NCI-H2029 treated with DMSO at 0.1 percent for 48 hours (cell line): ENCODE measurements at places on chromosomes 4 and X.

DNA sequence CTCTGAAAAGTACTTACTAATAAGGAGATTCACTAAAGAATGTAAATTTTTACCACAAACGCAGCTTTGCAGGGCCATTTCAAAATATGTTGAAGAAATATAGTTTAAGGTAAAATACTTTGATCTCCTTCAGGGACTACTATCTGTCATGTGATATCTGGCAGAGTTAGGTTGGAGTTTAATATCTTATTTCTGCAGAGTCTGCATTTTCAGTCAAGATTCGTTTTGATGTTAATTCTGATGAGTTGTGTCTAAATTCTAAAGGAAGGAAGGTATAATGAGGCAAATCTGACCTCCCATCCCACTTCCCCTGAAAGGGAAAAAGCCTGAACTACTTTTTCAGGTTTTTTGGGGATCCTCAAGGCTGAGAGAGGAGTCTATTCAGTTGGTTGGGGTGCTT, 123.9 kb upstream of the TECRL start:
- DNase-seq, result no peak

- DNase-seq, result no peak
These were observed 12.4 kb upstream of the FRYL start for GRCh38 chr4:48792348-48793006.

GRCh38 chrX:152412105-152412504, 39.0 kb downstream of the GABRA3 start:
- DNase-seq, result no peak

DNA sequence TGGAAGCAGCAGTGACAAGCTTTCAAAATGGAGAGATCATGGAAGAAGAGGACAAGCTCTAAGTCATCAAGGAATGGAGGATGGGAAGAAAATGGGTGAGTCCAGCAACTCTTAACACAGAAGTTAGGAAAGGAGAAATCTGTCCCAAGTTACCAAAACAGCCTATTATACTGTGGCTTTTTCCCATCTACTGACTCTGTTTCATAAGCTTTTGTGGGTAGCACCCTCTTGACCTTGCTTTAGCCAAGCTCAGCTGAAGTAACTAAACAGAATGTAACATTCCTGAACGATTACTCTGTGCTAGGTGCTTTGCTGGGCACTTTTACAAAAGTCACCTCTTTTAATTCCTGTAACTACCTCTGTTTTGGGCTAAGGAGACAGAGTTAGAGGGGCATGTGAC, 54.9 kb downstream of the MAP7D2 start:
- no peak for DNase-seq

GRCh38 chrX:118666521-118666920, 60.9 kb upstream of the IL13RA1 start:
- DNase-seq, result no peak

- DNase-seq, result no peak
These were observed 275.2 kb upstream of the AGA start for GRCh38 chr4:177717407-177717806.

GRCh38 chr4:100340512-100341485, 150.5 kb upstream of the DDIT4L start:
- DNase-seq, result no peak

- no peak for DNase-seq
These were observed 34.8 kb downstream of the PJA1 start for GRCh38 chrX:69130439-69130838.

- no peak for DNase-seq
These were observed 85.5 kb downstream of the BCOR start for GRCh38 chrX:40012039-40012867.

GRCh38 chrX:39828971-39829370, 268.8 kb downstream of the BCOR start:
- no peak for DNase-seq

GRCh38 chr4:86822136-86822535, 27.0 kb downstream of the SLC10A6 start:
- no peak for DNase-seq

- DNase-seq, result no peak
These were observed 105.6 kb downstream of the SLC4A4 start for GRCh38 chr4:71444395-71444794.

DNA sequence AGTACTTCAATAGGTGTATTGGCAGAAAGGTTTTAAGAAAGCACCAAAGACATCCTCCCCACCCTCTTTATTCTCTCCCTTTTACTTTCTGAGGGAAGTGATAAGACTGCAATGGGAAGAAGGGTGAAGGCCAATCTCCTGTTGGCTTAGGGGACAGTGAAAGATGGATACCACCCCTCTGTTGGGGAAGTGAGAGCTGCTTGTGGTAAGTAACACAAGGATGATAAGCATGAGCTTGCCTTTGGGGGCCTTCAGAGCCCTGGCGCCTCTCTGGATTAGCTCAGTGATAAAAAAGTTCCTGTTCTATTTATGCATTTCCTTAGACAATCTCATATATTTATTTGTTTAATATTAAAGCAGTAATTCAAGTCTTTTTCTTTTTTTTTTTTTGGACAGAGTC, 5.2 kb upstream of the KLF8 start:
- DNase-seq, result no peak

DNA sequence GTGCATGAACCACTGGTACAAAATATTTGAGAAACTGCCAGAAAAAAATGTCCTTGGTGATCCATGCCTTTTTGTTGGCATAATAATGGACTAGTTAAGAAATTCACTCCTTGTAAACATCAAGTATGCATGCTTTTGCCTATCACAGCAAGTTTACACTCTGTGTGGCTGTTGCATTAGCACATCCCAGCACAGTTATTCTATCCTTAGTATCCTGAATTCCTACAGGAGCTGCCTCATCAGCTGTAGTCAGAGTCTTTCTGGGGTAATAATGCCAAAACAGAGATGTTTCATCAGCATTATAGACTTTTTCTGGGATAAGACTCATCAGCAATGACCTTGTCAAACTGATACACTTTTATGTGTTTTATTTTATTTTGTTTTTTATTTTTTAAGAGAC, 82.8 kb downstream of the CHIC2 start:
- DNase-seq, result no peak

DNA sequence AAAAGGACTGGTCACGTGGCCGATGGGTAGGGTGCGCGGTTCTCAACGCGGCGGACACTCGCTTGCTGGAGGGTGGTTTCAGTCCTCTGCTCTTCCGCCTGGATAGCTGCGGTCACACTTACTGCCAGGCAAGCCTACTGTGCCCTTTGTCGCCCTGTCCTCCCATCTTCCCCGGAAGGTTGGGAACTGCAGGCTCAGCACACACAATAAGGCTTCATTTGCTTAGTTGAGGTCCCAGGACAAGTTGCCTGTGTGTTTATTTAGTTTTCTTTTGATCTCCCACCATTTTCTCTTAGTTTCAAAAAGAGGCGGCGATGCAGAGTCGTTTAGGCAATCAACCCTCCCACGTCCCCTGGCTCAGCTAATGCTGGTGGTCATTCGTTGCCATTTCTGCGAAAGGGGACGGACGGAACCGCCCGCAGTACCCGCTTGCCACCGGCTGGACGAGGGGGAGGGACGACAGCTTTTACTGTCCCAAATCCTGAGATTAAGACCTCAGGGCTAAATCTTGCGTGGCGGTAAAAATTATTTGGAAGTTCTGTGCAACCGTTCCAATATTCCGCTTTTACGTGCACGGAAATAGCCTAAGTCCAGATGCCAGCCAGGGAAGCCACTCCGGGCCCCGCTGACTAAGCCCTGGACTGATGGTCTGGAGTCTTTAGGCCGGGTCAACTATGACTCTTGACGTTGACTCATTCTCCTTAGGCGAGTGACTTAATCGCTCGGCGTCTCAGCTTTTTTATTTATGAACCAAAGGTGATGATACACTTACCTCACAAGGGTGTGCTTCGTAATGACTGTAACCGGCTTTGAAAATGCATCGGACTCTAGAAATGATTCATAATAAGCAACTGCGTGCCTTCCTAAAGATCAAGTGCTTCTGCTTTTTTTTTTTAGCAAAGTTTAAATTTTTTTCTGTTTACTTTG, 671 bp upstream of the EIF4E start:
- no peak for DNase-seq

GRCh38 chr4:123300222-123301039, 96.2 kb upstream of the SPRY1 start:
- DNase-seq, result no peak

DNA sequence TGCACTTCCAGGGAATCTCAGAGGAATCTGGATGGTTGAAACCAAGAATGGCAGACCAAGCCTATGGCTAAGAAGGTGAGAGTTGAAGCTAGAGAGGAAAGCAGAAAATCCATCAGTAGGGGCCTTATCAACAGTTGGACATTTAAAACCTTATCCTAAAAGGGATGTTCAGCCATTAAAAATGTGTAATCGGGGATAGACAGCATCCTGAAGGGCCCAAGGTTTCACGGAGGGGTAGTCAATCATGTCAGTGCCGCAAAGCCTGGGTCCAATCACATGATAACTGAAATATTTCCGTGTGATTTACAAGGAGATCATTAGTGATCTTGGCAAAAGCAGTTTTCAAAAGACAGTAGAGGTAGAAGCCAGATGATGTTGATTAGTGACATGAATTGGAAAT, 61.9 kb upstream of the ELOVL6 start:
- no peak for DNase-seq

GRCh38 chrX:53481816-53482465, 47.8 kb upstream of the HSD17B10 start:
- no peak for DNase-seq

GRCh38 chrX:69126642-69127041, 38.6 kb downstream of the PJA1 start:
- DNase-seq, result no peak

- peak; percentile 0 for DNase-seq
These were observed 75.8 kb downstream of the NUDT11 start for GRCh38 chrX:51420610-51421009.

DNA sequence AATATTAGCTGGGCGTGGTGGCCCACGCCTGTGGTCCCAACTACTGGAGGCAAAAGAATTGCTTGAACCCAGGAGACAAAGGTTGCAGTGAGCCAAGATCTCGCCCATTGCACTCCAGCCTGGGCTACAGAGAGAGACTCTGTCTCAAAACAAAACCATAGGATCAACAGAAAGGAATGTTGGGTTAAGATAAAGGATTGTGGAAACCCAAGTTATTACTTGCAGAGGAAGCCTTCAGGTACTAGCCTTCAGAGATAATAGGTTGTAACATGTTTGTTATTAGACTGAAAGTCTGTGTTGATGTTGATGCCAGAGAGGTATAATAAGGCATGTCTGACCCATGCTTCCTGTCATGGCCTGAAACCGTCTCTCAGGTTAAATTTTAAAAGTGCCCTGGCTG, 16.9 kb downstream of the SSX5 start:
- no peak for DNase-seq

DNA sequence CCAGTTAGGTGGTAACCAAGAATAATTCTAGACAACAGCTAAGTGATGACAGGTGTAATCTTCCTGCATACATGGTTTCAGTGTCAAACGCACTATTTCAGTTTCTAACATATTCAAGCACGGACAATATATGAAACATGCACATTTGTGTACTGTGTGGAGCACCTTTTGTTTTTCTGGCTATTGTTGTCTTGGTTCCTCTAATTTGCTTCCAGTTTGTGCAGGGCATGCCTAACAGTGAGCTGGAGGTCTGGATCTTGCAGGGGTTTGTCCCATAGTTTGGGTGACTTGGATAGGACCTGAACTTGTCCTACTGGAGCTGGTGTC, 70.5 kb upstream of the TBC1D9 start:
- DNase-seq, result no peak

- no peak for DNase-seq
These were observed 1.4 kb downstream of the PLXNB3 start for GRCh38 chrX:153765138-153766079.

- DNase-seq, result no peak
These were observed 97.2 kb upstream of the ACSL4 start for GRCh38 chrX:109830157-109830703.

- DNase-seq, result no peak
These were observed 76.2 kb upstream of the ADGRG2 start for GRCh38 chrX:19198473-19198872.

GRCh38 chrX:118717678-118718391, 9.6 kb upstream of the IL13RA1 start:
- no peak for DNase-seq

DNA sequence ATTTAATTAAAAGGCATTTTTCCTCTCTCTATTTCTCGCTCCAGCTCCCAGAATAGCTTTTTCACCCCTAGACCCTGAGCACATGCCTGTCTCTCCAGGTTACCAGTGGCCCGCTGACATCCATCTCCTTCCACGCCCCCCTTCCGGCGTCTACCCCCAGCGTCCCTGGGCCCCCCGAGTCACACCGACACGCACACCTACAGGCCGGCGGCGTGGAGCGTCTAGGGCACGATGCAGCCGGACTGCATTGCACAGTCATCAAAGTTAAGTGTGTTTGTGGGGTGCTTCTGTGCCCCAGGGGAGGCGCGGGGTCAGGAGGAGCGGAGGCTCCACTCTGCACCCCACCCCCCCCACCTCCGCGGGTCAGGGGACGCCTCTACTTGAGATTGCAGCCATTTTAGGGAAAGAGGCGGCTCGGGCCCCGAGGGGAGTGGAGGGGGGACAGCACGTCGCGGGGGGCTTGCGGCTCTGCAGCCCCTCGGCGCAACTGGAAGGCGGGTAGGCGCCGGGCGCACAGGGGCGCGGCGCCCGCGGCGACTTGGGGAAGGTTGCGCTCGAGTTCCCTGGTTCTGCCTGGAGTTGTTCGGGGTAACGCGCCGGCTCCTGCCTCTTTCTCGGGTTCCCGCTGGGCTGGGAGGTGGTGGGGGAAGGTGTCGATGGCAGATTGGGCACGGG, 112.7 kb downstream of the DHX15 start:
- DNase-seq, result no peak

DNA sequence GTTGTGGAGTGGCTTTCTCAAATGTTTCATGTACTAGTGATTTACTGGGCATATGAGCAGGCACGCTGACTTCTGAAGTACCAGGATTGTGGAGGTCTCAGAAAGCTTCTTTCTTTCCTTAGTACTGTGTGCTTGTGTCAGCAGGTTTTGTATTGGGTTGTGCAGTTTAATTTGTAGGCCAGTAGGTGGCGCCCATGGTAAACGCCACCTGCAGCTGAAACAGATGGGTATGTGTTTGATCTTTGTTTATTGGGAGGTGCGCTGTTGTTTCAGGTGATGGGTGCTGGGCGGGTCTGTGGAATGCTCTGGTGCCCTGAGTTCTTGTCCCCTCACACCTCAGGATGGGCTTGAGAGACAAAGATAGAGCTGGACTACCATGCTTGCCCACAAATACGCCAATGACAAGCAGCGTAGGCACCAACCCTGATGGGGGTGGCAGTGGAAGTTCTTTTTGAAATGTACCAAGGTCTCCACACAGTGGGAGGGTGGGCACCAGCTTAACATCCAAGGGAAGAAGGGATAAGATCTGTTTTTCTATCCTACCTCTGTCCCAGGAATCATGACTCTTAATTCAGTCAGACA, 141.5 kb downstream of the RPS6KA6 start:
- no peak for DNase-seq

- no peak for DNase-seq
These were observed 173.2 kb downstream of the PABPC4L start for GRCh38 chr4:134028421-134028820.

- DNase-seq, result no peak
These were observed 96.9 kb downstream of the WFS1 start for GRCh38 chr4:6366581-6366980.

DNA sequence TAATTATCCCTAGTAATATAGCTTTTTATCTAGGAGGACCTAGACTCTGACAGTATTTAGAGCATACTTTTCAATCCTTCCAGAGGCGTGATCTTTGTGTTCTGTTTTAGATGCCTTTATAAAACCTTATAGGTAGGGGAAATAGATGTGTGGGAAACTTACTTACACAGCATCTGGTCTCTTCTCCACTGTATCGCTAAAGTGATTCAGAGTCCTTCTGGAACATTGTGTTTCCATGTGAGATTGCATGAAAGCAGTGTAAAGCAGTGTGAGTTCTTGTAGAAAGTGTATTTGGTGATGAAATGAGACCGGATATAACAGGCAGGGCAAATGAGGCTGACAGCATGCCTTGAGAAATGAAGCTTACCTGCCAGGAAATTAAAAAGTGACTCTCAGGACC, 9.5 kb downstream of the GABRB1 start:
- no peak for DNase-seq
